ENCODE measurements at places on chromosomes 1 and 21.

- no peak for DNase-seq
Observed at GRCh38 chr1:42046761-42047507, 106.3 kb upstream of the GUCA2B start.

GRCh38 chr1:187203257-187203656, 374.5 kb downstream of the PLA2G4A start:
- DNase-seq = no peak

DNA sequence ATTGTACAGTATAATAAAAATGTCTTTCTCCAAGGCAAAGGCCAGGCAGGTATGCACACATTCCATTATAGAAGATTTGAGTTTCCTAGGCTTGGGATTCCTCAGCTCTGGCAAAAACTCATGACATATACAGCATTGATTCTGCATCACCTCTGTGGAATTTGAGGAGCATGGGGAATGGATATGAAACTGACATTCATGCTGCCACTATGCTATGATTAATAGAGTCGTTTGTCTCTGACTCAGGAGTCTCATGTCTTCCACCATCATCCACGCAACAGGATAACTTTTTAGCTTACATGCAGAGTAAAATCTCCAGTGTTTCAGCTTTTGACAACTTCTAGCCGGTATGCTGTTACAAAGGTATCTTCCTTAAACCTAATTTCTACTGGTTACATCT, 49.8 kb upstream of the ADORA3 start:
- no peak for DNase-seq

DNA sequence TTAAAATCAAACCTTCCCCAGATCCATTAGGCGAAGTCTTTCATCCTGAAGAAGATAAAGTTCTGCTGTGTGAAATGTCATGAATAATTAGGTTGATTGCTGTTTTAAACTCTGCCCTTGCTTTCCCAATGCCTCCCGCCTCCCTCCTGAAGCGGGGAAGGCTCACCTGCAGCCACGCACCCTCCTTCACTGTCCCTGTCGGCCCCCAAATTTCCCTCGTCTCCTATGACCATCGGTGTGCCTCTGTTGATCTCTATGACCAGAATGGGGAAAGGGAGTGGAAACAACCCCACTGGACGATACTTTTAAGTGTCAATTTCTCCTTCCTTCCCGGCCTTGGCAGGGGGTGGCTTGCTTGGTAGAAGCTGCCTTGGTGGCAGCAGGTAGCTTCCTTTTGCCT, 35.1 kb downstream of the LHX4 start:
- no peak for DNase-seq

DNA sequence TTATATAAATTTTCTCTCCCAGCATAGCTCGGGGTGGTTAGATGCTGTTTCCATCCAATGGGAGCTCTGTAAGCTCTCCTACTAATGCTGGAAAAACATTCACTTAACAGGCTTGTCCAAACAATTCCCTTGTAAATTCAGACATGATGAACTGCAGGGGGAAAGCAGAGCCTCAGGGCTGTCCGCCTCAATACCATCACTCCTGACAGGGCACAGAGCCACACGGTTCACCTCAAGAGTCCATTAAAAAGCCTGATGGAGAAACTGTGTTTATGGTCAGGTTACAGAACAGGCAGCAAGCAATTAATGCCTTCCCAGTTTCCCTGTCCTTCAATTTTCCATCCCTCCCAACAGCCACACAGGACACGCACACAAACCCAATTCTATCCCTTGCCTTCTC, 171.0 kb downstream of the BRINP2 start:
- DNase-seq = no peak

DNA sequence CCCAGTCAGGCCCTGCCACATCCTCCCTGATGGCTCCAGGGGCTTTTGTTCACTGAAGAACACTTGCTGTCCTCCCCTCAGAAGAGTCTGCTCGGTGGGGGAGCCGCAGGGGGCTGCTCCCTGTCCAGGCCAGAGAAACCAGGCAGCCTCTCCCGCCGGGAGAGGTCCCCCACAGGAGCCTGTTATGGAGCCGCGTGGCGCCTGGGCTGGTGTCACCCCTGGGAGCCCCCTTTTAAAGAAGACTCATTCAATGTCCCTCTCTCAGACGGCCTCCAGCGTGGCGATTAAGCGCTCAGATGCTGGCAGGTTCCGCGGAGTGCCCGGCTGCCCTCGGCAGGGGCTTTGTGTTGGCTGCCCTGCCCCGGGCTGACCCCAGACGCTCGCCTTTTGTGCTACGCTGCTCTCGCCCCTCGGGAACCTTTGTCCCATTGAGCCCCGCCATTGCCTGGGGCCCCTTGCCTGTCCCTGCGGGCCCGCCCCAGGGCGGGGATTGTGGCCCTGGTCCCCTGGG, 43.1 kb downstream of the SKI start:
- no peak for DNase-seq

- no peak for DNase-seq
Observed at GRCh38 chr1:29912425-29912824, 676.1 kb downstream of the PTPRU start.

DNA sequence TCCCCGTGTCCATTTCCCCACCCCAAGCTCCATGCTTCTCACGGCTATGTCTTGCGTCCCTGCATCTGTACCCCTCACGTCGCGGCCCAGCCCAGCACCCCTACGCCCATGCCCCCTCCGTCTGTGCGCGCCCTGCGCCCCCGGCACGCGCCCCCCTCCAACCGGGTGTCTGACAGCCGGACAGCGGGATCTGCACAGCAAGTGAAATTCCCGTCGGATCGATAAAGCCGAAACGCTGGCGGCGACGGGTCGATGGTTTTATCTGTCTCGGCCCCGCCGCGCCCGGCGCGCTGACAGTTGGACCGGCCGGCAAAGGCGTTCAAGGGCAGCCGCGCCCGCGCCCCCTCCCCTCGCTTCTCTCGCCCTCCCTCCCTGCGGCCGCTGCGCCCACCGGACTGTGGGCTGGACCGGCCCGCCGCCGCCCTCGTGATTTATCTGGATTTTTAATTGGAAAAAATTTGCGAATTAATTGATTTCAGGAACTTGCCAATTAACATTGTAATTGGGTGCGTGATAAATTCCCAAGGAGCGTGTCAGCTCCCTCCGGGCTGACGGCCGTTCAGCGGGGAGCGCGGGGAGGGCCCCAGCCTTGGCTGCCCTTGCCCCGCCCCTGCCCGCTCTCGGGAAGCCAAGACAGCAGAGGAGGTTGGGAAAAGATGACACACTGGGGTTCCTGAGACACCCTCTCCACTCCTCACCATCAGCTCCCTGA, 57.1 kb downstream of the TMEM53 start:
- DNase-seq = no peak

DNA sequence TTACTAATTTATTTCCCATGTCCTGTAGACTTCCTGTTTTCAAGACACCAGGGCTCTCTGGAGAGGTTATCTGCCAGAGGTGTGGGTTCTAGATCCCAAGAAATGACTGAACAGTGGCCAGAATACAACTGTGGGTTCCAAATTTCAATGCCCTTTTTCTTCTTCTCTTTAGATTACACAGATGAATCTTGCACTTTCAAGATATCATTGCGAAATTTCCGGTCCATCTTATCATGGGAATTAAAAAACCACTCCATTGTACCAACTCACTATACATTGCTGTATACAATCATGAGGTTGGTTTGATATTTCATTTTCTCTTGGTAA, 15.0 kb downstream of the IFNAR2 start:
- DNase-seq = no peak
